ENCODE measurements at places on chromosomes 2 and 18. TPM values are rescaled to one million over a fixed set of nuclear protein-coding genes. Genes with fewer than 3 reads are reported as not detected.

GRCh38 chr2:217986256-217986961 is 16.4 kb downstream of the TNS1 start:
- no peak overlapping the region for H3K4me3 ChIP-seq
- H3K36me3 ChIP-seq, result no peaks in the 10 kb centered on the region
- no peak for DNase-seq
- no peak overlapping the region for H3K27ac ChIP-seq

GRCh38 chr2:134975281-134976009 is 56.8 kb downstream of the CCNT2 start:
- no peak overlapping the region for H3K27ac ChIP-seq
- H3K27me3 ChIP-seq, result no peaks in the 10 kb centered on the region
- no peaks in the 10 kb centered on the region for H3K36me3 ChIP-seq
- H3K4me3 ChIP-seq, result no peak overlapping the region
- H3K4me1 ChIP-seq, result no peaks in the 10 kb centered on the region

DNA sequence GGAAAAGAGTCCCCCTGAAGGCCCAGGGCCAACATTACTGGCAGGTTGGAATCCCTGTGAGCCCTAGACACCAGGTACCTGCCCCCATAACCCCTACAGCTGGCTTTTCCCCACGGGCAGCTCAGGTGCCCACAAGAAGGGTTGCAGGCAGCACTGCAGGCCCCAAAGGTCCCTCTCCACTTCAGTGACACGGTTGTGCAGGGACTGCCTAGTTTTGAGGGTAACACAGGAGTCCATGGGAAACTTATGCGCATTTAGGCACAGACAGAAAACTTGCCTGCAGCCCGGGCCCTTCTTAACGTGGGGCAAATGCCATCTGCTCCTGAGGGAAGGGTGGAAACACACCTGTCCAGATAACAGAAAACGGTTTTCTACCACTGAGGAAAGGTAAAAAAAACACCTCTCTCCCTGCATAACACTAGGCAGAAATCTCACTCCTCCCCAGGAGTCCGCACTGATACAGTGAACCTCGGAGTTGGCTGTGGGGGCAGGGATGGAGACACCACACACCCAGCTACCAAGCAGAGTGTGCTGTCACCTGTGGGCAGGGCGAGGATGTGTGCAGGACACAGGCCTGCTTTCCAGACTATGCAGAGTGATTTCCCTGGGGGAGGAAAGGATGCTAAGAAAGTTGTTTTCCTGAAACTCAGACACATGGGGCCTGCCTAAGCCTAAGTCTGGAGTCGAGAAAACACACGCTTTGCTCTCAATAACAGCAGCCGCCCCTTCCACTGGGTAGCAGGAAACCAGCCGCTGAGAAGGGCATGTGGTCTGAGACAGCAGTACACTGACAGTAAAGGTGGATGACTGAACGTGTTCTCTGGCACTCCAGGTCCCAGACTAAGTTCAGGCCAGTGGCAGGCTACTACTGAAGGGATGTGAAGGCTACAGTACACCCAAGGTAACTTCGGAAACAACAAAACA is 819.4 kb downstream of the DCDC2C start:
- H3K4me1 ChIP-seq, result no peaks in the 10 kb centered on the region
- H3K27me3 ChIP-seq, result no peaks in the 10 kb centered on the region
- H3K36me3 ChIP-seq, result no peaks in the 10 kb centered on the region
- DNase-seq, result no peak
- no peak overlapping the region for H3K27ac ChIP-seq

GRCh38 chr2:69253611-69254301 is 133.3 kb downstream of the GFPT1 start:
- no peak overlapping the region for H3K4me3 ChIP-seq
- peaks cover 36% of the 10 kb centered on the region for H3K4me1 ChIP-seq
- H3K27ac ChIP-seq, result peak overlapping the region; percentile 95
- DNase-seq, result peak; percentile 92
- no peaks in the 10 kb centered on the region for H3K36me3 ChIP-seq

DNA sequence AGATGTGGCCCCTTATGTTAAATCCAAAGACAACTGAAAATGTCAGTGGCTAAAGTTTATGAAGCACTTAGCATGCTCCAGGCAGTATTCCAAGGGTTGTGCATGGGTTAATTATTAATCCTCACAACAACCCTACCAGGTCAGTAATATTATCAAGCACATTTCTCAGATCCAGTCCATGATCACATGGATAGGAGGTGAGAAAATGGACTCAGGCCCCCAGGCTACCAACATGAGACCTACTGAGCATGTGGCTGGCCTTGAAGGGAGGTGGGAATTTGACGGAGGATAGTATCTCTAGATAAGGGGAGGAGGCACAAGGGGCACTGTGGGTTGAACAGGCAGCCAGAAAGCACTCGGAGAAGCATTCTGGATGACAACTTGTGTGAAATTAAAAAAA is 412.0 kb downstream of the MEIS1 start:
- H3K36me3 ChIP-seq, result no peaks in the 10 kb centered on the region
- H3K4me1 ChIP-seq, result peaks cover 11% of the 10 kb centered on the region
- no peak overlapping the region for H3K27ac ChIP-seq
- no peaks in the 10 kb centered on the region for H3K27me3 ChIP-seq

GRCh38 chr18:70416496-70416895 is 127.7 kb downstream of the SOCS6 start:
- no peaks in the 10 kb centered on the region for H3K36me3 ChIP-seq
- no peak overlapping the region for H3K27ac ChIP-seq
- DNase-seq, result no peak
- H3K4me3 ChIP-seq, result no peak overlapping the region
- H3K4me1 ChIP-seq, result peaks cover 31% of the 10 kb centered on the region

DNA sequence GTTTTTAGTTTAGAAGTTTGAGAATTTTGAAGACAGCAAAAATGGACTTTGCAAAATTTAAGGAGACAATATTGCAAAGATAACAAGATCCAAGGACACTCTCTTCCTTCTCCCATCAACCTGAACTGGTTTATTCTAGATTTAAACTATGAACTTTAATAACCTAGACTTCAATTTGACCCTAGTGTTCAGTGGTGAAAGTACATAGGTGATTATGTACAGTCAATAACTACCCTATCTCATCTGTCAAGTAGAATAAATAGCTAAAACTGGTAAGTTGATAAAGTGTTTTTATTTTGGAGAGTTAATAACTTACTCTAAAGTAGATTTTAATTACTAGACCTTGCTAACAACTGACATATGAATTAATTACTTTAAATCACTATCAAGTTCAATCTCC is 52.9 kb upstream of the NFE2L2 start:
- H3K4me1 ChIP-seq, result peaks cover 16% of the 10 kb centered on the region
- no peak for DNase-seq
- no peak overlapping the region for H3K27ac ChIP-seq
- no peaks in the 10 kb centered on the region for H3K36me3 ChIP-seq
- H3K27me3 ChIP-seq, result no peaks in the 10 kb centered on the region

DNA sequence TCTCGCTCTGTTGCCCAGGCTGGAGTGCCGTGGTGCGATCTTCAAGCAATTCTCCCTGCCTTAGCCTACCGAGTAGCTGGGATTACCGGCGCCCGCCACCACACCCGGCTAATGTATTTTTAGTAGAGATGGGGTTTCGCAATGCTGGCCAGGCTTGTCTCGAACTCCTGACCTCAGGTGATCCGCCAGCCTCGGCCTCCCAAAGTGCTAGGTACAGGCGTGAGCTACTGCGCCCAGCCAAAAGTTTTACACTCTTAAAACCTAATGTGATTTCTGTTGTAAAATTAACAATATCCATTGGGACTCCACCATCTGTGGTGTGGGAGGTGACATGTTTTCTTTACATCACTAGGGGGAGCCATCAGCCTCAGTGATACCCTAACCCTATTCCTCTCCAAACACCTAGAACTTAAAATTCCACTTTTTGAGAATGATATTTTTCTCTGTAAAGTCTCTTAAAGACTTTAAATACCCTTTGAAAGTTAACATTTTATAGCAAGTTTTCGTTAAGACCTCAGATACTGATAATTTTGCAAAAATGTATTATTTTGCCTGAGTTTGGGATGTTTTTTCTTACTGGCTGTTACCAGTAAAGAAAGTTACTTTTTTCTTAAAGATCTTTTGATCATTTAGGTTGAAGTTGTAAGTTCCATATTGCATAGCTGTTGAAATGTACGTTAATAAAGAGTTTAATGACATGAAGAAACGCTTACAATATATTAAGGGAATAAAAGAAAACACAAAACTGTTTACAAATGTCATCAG is 11.6 kb upstream of the EIF2AK2 start:
- H3K27ac ChIP-seq, result no peak overlapping the region
- no peaks in the 10 kb centered on the region for H3K27me3 ChIP-seq
- peak; percentile 52 for DNase-seq
- H3K4me1 ChIP-seq, result no peaks in the 10 kb centered on the region
- no peaks in the 10 kb centered on the region for H3K36me3 ChIP-seq
- H3K4me3 ChIP-seq, result no peak overlapping the region

DNA sequence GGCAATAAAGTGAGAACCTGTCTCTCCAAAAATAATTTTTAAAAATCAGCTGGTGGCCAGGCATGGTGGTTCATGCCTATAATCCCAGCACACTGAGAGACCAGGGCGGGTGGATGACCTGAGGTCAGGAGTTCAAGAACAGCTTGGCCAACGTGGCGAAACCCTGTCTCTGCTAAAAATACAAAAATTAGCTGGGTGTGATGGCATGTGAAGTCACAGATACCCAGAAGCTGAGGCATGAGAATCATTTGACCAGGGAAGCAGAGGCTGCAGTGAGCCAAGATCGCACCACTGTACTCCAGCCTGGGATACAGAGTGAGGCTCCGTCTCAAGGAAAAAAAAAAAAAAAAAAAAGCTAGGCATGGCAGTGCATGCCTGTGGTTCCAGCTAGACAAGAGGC is 7.4 kb upstream of the GPR75 start:
- H3K36me3 ChIP-seq, result peaks cover 73% of the 10 kb centered on the region
- no peak for DNase-seq
- H3K4me1 ChIP-seq, result no peaks in the 10 kb centered on the region
- H3K27ac ChIP-seq, result no peak overlapping the region

DNA sequence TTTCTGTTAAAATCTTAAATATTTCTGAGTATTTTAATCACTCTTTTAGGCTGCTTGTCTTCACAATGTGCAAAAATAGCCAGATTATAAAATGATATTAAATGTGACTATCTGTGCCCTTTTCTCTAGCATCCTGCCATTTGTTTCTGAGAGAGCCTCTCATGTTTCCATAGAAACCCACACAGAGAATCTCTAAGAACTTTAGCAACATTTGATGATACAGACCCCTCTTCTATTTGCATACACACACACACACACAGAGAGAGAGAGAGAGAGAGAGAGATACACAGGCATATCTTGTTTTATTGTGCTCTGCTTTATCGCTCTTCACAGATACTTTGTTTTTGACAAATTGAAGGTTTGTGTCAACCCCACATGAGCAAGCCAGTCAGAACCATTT is 134.5 kb upstream of the DDX18 start:
- H3K27ac ChIP-seq, result no peak overlapping the region
- H3K4me1 ChIP-seq, result no peaks in the 10 kb centered on the region
- H3K36me3 ChIP-seq, result no peaks in the 10 kb centered on the region
- no peak for DNase-seq
- no peak overlapping the region for H3K4me3 ChIP-seq

DNA sequence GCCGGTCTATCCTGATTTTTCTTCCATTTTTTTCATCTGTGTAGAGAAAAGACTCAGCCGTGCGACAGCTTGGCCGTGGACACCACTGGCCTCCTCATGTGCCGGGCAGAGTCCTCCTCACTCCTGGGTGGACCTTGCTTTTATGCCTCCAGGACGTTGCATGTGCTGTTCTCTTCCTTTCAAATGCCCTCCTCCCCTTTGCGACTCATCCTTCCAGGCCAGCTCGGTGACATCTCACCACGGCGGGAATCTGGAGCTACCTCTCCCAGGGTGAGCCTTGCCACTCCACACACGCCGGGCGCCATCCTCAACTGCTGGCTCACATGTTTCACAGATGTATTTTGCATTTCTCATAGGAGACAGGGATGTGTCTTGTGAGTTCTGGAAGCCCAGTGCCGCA is 198.5 kb upstream of the HDAC4 start:
- DNase-seq, result no peak
- no peaks in the 10 kb centered on the region for H3K4me1 ChIP-seq
- no peaks in the 10 kb centered on the region for H3K36me3 ChIP-seq
- H3K27ac ChIP-seq, result no peak overlapping the region
- H3K4me3 ChIP-seq, result no peak overlapping the region
- H3K27me3 ChIP-seq, result no peaks in the 10 kb centered on the region

GRCh38 chr2:222311319-222311977 is 12.7 kb upstream of the PAX3 start:
- no peak overlapping the region for H3K27ac ChIP-seq
- no peak for DNase-seq
- H3K36me3 ChIP-seq, result no peaks in the 10 kb centered on the region
- peaks cover 83% of the 10 kb centered on the region for H3K27me3 ChIP-seq

DNA sequence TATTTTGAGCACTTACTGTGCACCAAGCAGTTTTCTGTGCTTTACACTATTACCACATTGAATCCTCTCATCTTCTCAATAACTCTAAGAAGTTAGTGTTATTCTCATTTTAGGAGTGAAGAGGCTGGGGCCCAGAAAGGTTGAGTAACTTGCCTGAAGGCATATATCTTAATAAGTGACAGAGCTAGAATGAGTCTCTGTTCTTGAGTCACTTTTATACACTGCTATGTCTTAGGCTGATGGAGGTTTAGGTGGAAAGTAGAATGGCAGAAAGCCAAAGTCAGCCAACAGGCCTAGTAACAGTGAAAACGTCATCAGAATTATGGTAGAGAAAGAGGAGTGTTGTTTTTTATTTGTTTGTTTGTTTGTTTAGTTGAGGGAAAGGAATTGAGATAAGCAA is 27.9 kb upstream of the RPE start:
- no peaks in the 10 kb centered on the region for H3K27me3 ChIP-seq
- no peaks in the 10 kb centered on the region for H3K4me1 ChIP-seq
- DNase-seq, result no peak
- no peak overlapping the region for H3K27ac ChIP-seq
- H3K36me3 ChIP-seq, result no peaks in the 10 kb centered on the region
- H3K4me3 ChIP-seq, result no peak overlapping the region

GRCh38 chr2:98484652-98485452 is 40.2 kb downstream of the INPP4A start:
- H3K4me3 ChIP-seq, result no peak overlapping the region
- no peak overlapping the region for H3K27ac ChIP-seq
- H3K4me1 ChIP-seq, result peaks cover 9% of the 10 kb centered on the region
- no peaks in the 10 kb centered on the region for H3K36me3 ChIP-seq
- no peak for DNase-seq

The CDH2 gene
- total RNA-seq, result 78.7 TPM

The SULT1C3 gene
- not detected for total RNA-seq

The SLC9A4 gene
- total RNA-seq, result not detected

The ME2 gene
- total RNA-seq, result 36.2 TPM

The RFX8 gene
- 7.6 TPM for total RNA-seq

The TUBA4A gene
- 11.9 TPM for total RNA-seq

The MDH1B gene
- 2.2 TPM for total RNA-seq

The HTRA2 gene
- 51.8 TPM for total RNA-seq

Data from osteoblast (primary cell).